ENCODE measurements at places on chromosomes 13 and 19.
A peak's percentile ranks its signal among the peaks of the same experiment; 100 is the strongest.

DNA sequence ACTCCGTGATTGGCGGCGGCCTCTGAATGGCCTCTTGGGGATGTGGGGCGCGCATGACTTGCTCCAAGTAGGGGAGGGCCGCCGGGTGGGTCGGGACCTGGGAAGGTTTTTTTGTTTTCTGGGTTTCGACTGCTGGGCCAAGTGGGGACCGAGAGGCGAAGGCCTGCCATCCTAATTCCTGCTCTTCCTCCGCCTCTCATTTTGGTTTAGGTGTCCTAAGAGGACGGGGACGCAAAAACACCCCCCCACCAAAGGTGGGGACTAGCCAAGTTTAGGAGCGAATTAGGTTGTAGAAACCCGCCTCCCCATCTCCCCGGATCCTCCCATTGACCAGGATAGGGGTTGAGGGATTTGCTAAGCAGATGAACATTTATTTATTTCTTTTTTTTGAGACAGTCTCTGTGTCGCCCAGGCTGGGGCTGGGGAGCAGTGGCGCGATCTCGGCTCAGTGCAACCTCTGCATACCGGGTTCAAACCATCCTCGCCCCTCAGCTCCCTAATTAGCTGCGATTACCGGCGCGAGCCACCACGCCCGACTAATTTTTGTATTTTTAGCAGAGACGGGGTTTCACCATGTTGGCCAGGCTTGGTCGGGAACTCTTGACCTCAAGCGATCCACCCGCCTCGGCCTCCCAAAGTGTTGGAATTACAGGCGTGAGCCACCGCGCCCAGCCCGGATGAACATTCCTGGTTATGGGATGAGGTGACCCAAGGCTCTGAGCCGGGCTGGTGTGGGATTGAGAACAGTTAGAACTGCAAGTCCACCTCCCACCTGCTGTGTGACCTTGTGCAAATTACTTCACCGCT, 838 bp downstream of the PPP2R1A start:
- DNase-seq, result peak; percentile 14

GRCh38 chr13:109209526-109209925, 576.9 kb downstream of the IRS2 start:
- no peak for DNase-seq

DNA sequence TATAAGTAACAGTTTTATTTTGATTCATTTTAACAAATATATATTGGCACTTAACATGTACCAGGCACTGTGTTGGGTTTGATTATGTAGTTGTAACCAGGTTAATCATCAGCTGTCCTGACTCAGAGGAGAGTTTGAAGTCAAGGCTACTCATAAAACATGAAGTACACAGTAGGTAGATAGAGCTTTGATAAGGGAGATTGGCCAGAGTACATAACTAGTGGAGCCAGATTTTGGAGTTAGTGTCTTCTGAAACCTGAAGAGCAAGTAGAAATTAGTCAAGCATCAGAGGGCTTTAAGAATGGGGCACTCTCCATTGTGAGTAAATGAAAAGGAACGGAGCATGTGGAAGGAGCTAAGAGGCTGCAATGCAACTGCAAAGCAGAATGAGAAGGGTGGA, 333.9 kb downstream of the RFC3 start:
- no peak for DNase-seq

DNA sequence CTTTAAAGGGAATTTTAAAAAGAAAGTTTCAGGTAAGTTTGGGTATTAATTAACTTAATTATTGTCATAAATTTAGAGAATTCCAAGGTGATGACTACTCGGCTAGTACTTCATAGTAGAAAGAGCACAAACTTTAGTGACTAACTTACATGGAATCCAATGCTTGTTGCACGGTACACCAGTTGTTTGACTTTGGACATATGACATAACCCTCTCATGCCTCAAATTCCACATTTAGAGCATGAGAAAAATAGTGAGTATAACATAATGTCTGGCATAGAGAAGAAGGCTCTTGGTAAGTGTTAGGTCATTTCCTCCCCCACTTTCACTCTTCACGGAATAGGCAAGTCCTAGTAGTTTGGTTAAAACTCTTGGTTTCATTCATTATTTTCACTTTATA, 1249.4 kb upstream of the SLC10A2 start:
- DNase-seq, result peak; percentile 38

- DNase-seq, result no peak
Measured at GRCh38 chr13:43295825-43296564, 272.6 kb downstream of the DNAJC15 start.

GRCh38 chr19:13206587-13206986, 56.4 kb downstream of the IER2 start:
- no peak for DNase-seq

GRCh38 chr13:31878495-31878894, 139.2 kb downstream of the RXFP2 start:
- no peak for DNase-seq

GRCh38 chr19:13902993-13903555, 2.8 kb downstream of the BRME1 start:
- DNase-seq, result no peak

Data from HS-5 (cell line).